NCI-H2081 treated with DMSO at 0.1 percent for 48 hours (cell line): ENCODE measurements at places on chromosomes 16 and 17.

DNA sequence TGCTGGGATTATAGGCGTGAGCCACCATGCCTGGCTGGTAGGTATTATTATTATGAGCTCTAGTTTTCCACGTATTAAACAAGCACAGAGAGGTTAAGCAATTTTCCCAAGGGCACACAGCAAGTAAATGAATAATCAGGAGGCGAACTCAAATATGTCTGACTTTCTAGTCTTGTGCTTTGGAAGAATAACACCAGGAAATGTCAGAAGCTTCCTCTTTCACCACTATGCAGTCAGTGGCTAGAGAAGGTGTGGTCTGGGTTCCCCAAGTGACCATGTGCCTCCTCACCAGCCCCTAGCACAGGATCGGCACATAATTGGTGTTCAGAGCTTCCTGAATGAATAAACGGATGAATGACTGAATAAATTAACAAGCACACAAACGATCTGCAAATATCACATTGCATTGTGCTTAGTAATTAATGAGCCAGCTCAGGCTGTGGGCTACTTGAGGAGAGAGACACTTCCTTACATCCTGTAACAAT is 21.6 kb upstream of the SCNN1B start:
- DNase-seq: peak; percentile 8

- no peak for DNase-seq
Measured at GRCh38 chr17:69147460-69147859, 5.8 kb upstream of the ABCA6 start.

- DNase-seq: no peak
Measured at GRCh38 chr17:50219939-50220465, 18.6 kb upstream of the COL1A1 start.

DNA sequence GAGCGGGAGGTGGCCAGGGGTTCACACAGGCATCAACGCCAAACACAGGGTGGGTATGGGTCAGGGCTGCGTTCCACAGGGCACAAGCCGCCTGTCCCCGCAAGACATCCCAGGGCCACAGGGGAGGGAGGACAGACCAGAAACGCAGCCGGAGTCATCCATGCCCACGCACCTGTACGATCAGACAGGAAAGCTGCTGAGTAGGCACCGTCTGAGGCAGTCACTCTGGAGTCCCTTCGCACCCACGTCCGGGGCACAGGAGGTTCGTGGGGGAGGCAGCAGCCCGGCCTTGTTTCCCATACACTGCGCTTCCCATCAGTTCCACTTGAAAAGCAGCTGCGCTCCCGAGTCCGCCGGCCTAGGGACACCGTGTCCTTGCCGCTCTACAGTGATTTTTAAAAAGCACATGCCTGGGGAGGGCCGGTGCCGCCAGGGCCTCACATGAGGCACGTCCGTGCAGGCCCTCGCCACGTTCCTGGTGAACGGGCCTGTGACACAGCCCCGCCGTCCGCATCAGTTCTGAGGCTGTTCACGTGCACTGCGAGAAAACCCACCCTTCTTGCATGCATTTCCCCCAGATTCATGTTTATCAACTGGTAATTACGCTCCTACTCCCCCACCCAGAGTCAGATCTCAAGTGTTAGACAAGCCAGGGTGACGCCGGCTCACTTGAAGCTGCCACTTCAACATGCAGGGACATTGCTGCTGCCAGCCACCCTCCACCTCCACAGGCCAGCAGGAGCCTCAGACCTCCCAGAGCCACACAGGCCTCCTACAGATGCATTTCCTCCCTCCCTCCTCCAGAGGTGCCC is 34.8 kb downstream of the WDR45B start:
- no peak for DNase-seq

DNA sequence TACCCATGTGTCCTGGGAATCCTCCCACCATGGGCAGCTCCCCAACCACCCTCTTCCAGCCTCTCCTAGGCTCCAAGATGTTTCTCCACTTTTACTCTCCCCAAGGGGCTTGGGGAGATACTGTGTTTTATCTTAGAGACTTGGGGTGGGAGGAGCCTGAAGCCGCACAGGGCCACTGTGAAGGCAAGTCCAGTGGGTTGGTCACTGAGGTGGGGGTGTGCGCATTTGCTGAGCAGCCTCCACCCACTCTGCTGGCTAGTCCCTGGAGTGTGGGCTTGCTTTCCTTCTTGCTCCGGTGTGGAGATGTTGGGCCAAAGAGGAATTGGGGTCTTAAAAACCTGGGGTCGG is 4.1 kb upstream of the CLDN9 start:
- no peak for DNase-seq
